ENCODE measurements at places on chromosomes 7 and 10.

- no peak for DNase-seq
These were observed 71.3 kb downstream of the PAX2 start for GRCh38 chr10:100816671-100817070.

DNA sequence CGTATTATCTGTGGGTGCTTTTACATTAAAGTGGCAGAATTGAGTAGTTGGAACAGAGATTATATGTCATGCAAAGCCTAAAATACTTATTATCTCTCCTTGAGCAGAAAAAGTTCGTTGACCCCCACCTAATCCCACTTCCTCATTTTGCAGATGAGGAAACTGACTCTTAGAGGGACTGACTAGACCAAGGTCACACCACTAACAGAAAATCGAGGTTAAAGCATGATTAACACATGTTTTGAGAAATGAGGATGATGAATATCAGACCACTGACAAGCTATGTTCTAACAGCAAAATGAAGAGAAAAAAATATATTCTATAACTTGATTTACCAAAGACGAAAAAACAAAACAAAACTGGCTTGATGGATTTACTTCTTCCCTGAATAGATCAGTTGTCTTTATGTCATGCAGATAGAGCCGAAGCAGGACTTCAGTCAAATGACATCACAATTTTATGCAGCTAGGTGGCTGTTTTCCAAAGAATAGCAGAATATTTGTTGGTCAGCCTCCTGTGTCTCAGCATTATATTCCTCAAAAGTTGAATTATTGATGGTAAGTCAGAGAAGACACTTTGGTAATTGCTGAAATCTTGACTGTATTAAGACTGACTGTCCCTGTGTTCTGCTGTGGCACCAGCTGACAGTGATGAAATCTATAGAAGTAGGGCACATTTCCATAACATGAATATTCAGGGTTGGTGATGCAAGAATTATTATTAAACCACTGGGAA, 24.2 kb upstream of the SMIM30 start:
- DNase-seq: no peak

DNA sequence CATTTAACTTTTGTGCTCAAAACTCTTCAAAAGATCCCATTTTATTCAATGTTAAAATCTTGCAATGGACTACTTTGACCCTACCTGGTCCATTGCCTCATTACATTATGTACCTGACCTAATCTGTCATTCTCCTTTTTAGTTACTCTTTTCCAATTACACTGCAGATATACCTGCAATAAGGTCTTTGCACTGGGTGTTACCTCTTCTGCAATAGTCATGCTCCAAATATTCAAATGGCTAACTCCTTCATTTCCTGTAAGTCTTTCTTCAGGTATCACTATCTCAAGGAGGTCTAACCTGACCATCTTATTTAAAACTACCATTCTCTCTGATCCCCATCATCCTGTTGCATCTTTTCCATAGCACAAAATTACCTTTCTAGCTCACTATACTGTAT, 22.3 kb downstream of the SLC13A1 start:
- no peak for DNase-seq

DNA sequence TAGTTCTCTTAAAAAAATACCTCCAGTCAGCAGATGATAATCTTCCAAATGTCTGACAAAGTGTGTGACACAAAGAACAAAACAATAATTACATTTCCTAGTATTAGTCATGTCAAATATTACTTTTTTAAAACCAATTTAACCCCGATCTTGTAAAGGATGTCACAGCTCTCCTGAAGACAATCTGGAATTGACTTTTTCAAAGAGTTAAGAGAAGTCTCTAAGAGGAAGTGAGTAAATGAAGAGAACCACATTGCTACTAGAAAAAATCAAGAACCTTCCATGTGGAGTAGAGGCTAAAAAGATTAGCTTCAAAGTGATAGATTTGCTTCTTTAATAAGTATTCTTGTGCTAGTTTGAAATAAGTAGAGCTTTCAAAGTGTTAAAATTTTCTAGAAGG, 218.2 kb upstream of the IMMP2L start:
- DNase-seq: no peak

- DNase-seq: no peak
These were observed 27.8 kb downstream of the NMT2 start for GRCh38 chr10:15140698-15141097.

GRCh38 chr10:114367351-114368056, 36.8 kb downstream of the AFAP1L2 start:
- no peak for DNase-seq

- no peak for DNase-seq
These were observed 251.9 kb downstream of the AGMO start for GRCh38 chr7:15309872-15310271.

DNA sequence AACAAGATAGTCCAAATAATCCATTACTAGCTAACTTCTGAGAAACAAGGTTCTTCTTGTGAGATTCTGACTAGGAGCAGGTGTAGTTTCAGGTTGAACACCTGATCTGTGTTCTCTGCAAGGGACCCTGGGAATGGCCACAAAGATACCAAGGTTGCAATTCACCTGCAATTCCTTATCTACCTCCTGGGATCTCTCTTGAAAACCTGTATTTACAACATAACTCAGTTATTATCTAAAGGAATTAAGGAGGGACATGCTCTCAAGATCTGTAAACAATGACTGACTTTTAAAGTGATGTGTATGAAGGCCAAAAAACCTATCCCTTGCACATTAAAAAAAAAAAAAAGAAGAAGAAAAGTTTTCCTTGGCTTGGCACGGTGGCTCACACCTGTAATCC, 54.8 kb downstream of the ABLIM1 start:
- DNase-seq: no peak

- no peak for DNase-seq
These were observed 10.3 kb upstream of the ZC3HAV1L start for GRCh38 chr7:139046143-139046542.

GRCh38 chr7:78083476-78084120, 285.0 kb downstream of the PHTF2 start:
- no peak for DNase-seq

DNA sequence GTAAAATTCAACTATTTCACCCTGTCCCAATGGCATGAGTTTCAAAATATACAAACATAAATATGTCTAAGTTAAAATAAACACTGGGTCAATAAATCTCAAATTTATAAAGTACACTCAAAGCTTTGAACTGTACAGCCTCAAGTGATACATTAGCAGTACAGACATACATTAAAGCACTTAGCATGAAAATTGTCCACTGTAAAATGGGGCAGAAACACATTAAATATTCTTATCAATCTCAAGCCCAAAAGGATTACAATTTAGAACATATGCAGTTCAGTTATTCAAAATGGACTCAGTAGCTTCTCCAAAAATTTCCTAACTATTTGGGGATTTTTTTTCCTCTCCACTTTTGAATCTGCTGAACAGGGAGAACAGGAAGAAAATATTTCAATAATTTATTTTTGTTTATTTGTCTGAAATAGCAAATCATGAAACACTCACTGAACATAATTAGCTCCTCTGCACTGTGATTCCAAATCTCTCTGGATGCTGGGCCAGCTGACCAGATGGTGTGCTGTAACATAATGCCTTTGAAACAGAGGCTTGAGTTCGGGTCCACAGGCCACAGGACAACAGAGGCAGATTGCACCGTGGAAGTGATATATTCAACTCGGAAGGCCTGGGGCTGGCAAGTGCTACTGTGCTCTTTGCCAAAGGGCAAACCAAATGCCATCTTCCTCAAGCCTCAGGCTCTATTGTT, 248.9 kb upstream of the LRRN3 start:
- no peak for DNase-seq

DNA sequence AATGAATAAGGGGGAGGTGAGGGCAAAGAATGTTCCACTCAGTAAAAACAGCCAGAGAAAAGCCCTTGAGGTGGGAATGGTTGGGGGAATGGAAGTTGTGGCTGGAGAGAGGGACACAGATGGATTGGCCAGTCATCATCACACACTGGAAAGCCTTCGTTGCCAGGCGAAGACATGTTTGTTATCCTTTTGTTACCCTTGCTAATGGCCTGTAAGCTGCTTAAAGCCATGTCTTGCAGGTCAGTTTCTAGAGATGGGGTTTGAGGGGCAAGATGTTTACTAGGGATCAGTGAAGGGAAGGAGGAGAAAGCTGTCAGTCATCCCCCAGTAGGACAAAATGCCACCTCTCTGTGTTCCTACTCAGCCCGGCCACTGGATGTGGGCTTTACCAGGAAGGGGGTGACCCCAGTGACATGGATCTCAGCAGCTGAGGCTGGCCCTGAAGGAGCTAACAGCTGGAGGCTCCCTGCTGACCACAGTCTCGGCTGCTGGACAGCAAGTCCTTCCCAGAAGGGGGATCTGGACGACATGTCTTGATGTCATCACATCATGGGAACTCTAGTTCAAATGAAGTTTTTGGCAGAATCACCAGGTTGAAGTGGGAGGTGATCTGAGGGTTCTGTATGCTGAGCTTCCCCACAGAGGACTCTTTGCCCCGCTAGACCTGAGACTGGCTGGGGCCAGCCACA, 66.2 kb downstream of the TBXAS1 start:
- no peak for DNase-seq

DNA sequence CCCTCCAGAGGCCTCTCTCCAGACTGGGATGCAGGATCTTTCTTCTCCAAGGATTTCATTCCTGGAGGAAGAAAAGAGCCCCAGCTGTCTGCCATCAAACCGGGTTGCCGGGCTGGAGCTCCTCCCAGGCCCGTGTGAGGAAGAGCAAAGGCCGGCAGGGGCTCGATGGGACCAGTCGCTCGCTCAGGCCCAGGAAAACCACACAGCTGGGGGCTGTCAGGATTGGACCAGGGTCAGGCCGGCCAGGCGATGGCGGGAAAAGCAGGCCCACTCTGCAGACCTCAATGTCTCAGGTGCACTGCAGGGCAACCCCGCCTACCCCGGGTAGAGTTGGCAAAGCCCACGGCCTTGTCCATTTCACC, 98.1 kb upstream of the DNAAF5 start:
- DNase-seq: no peak

GRCh38 chr7:1409555-1409954, 49.7 kb downstream of the MICALL2 start:
- no peak for DNase-seq

DNA sequence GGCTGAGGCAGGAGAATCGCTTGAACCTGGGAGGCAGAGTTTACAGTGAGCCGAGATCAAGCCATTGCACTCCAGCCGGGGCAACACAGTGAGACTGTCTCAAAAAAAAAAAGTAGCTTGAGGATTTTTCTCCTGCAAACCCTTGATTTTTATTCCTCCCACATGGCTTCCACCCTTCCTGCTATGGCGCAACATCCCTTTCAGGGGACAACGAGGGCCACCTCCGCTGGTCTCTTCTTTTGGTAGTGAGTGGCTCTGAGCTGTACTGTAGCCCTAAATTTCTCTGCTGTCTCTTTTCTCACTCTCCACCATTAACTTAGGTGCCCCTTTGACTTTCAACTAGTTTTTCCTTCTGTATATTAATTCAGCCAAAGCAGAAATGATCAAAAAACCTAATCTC, 113.4 kb downstream of the HIPK2 start:
- no peak for DNase-seq

DNA sequence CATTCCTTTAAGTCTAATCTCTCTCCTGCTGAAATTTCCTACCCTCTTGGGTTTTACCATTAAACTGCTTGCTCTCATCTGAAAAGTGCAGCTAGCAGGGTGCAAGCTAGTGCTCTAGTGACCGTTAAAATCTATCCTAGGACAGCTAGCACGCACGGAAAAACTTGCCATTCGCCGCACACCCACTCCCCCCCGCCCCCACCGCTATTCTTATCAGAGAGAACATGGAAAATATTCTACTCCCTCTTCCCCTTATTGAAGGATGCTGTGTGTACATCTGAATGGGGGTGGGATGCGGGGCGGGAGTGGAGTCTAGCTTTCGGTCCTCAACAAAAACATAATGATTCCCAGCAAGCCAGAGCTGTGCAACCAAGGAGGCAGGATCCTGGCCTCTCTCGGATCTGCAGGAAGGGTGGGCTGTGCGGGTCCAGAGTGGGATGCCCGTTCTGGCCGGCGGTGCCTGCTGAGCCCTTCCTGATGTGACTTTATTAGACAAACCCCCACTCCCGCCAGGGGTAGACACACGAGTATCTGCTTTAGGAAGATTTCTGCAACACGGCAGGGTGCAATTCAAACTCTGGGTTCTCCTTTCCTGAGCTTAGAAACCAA, 1.1 kb upstream of the ADRA2A start:
- DNase-seq: no peak

DNA sequence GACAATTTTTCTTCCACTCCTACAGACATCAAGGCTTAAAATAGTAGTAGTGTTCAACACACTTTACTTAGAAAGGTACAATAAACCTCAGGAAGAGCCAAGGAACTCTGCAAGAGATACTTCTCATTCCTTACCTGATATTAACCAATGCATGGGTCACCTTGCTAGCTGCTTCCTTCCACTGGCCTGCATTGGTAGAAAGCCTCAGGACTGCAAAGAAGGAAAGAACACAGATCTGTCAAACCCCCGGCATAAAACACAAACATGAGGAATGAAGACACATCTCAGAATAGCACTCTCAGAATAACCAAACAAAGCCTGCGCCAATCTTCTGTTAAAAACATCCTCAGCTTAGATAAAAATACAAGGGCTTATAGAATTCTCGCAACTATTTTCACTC, 96.1 kb upstream of the KCNIP2 start:
- DNase-seq: no peak

- DNase-seq: peak; percentile 62
These were observed 1154.8 kb downstream of the GATA3 start for GRCh38 chr10:9209105-9209798.

DNA sequence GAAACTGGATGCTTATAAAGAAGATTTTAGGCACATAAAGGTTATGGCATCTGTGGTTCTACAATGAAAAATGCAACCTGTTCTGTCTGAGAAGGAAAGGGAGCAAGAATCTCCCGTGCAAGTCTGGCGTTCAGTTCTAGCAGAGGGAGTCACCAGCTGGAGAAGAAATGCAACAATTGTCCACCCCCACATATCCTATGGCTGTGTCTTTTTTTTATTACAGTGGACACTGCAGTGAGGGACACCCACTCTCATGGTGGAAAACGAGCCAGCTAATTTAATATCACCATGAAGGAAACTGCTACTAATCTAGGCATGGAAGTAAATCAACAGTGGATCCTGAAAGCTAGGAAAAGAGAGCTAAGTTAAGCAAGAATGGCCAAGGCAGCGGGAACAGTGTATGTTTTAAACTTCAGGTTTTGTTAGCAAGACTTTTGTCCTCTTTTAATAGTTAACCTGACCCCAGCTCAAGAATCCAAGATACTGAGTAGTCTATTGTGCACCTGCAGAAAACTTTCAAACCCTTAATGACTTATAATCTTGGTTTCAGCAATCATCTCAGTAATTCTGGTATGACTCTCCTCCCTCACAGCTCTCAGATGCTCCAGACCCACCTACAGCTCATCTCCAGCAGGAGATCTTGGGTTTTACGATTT, 149.3 kb downstream of the FGFR2 start:
- no peak for DNase-seq

- DNase-seq: no peak
These were observed 115.5 kb downstream of the FOXP2 start for GRCh38 chr7:114530057-114530611.

GRCh38 chr7:2011266-2012043, 221.3 kb downstream of the MAD1L1 start:
- no peak for DNase-seq

DNA sequence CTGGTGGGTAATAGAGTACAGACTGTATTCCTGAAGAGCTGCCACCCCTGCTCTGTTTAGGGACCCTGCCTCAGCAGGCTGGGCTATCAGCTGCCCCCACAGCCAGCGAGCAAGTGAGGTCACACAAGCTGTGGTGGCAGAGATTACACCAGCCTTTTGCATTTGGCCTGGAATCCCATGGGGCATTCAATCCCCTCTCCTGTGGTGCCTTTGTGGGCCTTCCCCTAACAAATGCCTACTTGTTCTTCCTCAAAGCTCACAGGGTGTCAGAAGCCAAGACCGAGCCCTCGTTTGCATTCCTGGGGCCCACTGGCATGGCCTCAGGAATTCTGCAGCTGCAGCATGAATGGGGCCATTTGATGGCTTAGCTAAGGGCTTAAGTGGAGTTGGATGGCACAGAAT, 212.7 kb upstream of the PHYHIPL start:
- no peak for DNase-seq

Data from CD4-positive, alpha-beta T cell treated with Interleukin-6 at 100 ng/mL for 8 hours (primary cell).